ENCODE measurements at places on chromosomes 6 and 20.

- DNase-seq, result no peak
Measured at GRCh38 chr6:91744566-91744965, 1157.7 kb upstream of the MAP3K7 start.

DNA sequence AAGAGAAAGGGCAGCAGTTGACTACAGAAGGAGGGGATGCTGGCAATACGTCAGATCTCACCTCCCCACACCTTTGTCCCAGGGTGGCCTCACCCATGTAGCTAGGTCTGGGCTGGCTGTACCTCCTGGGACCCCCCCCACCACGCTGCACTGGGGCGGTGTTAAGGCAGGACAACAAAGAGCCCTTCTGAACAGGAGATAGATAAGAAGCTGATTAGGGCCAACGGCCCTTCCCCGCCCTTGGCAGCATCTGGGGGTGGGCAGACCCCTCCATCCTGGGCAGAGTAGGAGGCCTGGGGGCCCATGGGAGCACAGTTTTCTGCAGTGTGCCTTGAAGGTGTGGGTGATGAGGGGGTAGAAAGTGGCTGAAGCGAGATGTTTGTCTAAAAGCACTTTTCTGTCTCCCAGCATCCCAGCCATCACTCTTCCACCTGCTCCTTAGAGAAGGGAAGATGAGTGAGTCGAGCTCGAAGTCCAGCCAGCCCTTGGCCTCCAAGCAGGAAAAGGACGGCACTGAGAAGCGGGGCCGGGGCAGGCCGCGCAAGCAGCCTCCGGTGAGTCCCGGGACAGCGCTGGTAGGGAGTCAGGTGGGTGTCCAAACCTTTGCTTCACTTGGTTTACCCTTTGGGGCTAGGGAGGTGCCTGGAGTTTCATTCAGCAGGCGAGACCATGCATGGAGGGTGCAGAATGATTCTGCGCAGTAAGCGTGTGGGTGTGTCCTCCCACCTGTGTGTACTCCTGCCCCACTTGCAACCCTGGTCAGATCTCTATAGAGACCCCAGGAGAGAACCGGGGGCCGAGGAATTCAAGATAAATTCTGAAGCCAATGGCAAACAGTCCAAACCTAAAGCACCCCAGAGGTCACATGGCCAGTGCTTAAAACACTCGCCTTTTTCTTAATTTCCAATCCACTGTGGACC lies 3.9 kb downstream of the HMGA1 start:
- DNase-seq, result no peak

DNA sequence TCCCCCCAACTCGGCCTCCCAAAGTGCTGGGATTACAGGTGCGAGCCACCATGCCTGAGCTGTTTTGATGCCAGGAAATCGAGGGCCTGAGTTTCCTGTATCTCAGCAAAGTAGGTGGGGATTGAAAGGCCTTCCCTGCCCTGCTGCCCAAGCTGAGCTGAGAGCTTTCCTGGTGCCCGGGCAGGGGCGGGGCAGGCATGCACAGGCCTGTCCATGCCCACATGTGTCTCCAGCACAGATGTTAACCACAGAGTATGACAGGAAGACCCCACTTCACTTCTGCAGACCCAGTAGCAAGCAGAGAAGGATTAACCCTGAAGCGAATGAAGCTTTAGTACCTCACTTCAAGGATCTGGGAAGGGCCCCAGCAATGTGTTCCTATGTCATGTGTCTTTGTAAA lies 66.0 kb downstream of the GPR6 start:
- DNase-seq, result no peak

DNA sequence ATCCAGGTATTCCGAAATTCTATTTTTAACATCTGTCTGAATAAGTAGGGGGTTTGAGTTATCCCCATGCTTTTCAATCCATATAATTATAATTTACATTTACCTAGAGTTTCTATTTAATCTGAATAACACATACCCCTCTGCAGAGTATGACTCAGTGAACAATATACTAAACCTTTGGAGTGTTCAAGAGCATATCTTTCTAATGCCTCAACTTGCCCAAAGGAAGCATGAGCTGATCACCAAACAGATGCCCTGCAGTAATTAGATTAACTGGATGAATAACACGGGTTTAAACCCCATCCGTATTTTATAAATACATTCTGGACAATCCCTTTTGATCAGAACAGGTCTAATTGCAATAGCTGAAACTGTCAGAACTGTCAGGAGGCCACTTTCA lies 897.1 kb downstream of the TFAP2A start:
- no peak for DNase-seq

GRCh38 chr6:43627008-43627825 lies 1.8 kb downstream of the GTPBP2 start:
- peak; percentile 78 for DNase-seq

- DNase-seq, result no peak
Measured at GRCh38 chr20:57914205-57914604, 204.4 kb upstream of the PMEPA1 start.

GRCh38 chr20:63101781-63102720 lies 95.3 kb upstream of the BHLHE23 start:
- DNase-seq, result peak; percentile 39

- peak; percentile 74 for DNase-seq
Measured at GRCh38 chr6:42140032-42140431, 2.4 kb downstream of the C6orf132 start.

- no peak for DNase-seq
Measured at GRCh38 chr20:37823296-37823980, 79.5 kb upstream of the VSTM2L start.

All from hematopoietic multipotent progenitor cell treated with erythropoietin and hydrocortisone succinate and interleukin-3 and kit ligand, for 6 days (in vitro differentiated cells).